ENCODE measurements at places on chromosomes 6 and 20.

DNA sequence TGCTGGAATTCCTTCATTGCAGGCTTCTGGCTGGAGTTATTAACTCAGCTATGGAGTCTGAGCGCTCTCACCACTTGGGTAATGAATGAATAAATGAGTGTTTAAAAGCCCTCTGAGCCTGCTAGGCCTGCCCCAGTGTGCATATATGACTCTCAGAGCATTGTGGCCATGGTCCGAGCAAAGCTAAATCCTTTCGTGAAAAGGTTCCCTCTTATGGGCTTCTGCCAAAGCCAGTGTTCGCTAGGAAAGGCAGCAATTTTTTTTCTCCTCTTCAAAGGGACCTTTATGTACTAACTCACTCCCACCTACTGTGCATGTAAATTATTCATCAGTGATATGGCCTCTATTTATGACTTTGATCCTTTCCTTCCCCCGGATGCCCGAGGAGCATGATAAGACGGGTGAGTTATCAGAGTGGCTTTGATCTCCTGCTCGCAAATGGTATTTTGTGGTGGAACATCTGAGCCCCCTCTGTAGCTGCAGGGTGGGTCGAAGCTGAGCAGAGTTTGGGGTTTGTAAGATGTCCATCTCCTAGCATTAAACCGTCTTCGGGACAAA, 88.6 kb downstream of the LINC00237 start:
- DNase-seq = no peak

DNA sequence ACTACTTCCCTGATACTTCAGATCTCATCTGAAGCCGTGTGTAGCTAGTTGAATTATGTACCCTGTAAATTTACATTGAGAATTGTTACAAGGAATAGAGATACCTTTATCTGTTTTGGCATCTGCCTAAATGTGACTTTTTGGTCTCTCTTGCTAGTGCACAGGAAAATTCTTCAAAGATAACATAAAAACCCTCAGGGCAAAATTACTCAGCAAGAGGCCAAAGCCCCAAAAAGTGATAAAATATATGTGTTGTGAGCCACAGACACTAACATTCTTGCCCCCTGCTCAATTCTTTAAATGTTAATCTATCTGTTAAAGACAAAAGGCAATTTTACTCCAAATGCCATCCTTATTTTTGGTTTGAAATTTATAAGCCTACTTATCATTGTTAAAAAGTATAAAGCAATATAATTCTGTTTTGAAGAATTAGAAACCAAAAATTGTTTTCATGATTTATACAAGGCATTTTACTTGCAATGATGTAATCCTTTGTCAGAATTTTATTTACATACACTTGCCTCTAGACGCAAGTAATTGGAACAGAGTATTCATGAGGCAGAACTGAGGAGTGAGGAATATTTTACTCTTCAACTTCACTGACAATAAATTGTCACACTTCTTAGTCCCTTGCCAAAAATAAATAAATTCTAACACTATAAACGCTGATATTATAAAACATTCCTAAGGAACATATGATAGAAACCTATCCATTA, 186.2 kb downstream of the EPM2A start:
- DNase-seq = no peak

DNA sequence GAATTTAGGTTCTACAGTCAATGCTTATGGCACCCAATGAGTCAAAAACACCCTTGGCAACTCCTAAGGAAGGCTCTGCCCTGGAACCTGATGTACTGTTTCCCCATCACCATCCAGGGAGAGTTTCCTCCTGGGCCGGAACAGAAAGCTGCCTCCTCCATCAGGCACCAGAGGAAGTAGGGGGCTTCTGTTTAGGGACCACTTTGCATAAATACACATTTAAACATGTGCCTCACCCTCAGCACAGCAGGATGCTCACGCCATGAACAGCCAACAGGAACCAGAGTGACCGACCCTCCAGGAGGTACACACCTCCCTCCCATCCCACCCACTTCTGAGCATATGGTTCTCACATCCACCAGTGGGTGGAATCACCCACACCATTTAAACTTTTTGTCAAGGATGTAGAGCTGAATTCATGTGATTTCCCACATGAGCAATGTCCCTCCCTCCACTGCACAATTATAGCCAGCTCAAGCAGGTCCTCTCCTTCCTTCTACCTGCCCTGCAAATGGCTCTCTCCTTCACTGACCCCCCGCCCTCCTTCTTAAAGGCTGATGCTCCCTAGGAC, 14.8 kb downstream of the DDRGK1 start:
- DNase-seq = no peak

GRCh38 chr20:47058236-47058635, 163.6 kb downstream of the EYA2 start:
- no peak for DNase-seq

- no peak for DNase-seq
Measured at GRCh38 chr20:6599876-6600735, 167.4 kb upstream of the BMP2 start.

GRCh38 chr6:36120539-36120938, 9.8 kb upstream of the MAPK13 start:
- DNase-seq = no peak

DNA sequence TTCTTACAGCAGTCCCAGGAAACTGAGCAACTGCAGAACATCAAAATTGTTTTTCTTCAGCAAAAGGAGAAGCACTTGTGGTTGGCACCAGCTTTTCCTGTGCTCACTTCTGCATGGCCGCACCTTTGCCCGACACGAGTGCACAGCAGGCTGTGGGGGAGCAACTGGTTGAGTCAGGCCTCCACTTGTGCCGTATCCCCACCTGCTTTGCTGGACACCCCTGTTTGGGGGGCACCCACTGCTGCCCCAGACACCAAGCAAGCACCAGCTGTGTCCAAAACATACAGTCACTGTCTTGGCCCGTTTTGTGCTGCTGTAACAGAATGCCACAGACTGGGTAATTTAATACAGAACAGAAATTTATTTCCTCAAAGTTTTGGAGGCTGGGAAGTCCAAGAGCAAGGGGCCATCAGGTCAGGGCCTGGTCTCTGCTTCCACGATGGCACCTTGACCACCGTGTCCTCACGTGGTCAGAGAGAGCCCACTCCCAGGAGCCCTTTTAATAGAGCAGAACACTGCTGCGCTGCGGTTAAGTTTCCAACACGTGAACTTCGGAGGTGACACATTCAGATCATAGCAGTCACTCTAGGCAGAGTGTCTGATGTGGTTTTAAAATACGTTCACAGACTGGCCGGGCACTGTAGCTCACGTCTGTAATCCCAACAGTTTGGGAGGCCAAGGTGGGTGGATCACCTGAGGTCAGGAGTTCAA, 8.7 kb upstream of the GMEB2 start:
- DNase-seq = no peak

DNA sequence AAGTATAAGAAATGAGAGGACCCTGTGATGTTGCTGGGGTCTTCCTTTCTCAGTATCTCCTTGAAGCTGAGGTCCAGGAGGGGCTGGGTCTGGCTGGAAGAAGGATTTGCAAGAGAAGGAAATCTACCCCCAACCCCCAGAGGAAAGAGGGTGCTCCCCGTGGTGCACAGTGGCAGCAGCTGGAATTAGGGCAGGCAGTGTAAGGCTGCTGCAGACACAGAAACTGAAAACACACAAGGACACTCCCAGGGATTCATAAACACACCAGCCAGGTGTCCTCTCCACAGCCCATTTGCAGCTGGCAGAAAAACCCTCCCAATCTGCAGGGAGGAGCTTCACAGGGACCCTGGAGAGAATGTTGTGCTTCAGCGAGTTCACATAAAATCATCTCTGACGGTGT, 297.2 kb downstream of the CDH26 start:
- DNase-seq = no peak

GRCh38 chr6:2718334-2719092, 32.2 kb downstream of the MYLK4 start:
- DNase-seq = no peak

- no peak for DNase-seq
Measured at GRCh38 chr6:110089323-110089722, 90.1 kb downstream of the WASF1 start.
